ENCODE measurements at places on chromosomes 11 and 22. TPM values are rescaled to one million over a fixed set of nuclear protein-coding genes. Genes with fewer than 3 reads are reported as not detected.

CAPN1 gene
- total RNA-seq = 245 TPM

DNA sequence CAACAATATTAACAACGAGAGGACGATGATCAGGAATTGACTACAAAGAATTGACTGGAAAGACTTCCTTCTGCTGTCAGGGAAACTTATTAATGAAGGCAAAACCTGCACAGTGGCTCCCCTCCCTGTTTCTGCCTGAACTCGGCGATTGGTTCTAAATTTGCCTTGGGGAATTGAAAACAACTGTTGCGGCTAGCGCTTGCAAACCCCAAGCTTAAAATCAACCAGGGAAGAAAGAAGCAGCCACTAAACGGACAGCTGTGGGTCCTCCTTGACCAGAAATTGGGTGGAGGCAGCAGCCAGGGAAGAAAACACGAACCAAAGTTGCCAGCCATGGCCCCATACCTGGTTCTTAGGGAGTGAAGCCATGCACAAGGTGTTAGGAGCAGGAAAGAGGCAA is 383.5 kb upstream of the CADM1 start:
- peaks cover 15% of the 10 kb centered on the region for H3K4me1 ChIP-seq
- H3K27ac ChIP-seq = no peak overlapping the region
- H3K4me3 ChIP-seq = no peak overlapping the region
- no peaks in the 10 kb centered on the region for H3K36me3 ChIP-seq
- peaks cover 28% of the 10 kb centered on the region for H3K27me3 ChIP-seq
- DNase-seq = no peak

MYBPC3 gene
- 0.10 TPM for total RNA-seq

DNA sequence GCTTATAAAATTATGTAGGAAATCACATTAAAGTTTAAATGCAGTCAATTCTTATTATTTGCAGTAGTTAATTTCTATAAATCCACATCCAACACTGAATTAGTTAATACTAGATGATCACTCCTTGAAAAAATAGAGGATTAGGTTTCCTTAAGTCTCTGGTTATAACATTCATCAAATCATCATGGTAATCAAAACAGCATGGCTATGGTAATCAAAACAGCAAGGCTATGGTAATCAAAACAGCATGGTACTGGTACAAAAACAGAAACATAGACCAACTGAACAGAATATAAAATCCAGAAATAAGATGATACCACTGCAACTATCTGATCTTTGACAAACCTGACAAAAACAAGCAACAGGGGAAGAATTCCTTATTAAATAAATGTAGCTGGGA is 814.6 kb upstream of the CCDC179 start:
- H3K4me1 ChIP-seq = peaks cover 14% of the 10 kb centered on the region
- no peak overlapping the region for H3K4me3 ChIP-seq
- no peak for DNase-seq

- H3K27ac ChIP-seq = no peak overlapping the region
- peak overlapping the region; percentile 37 for H3K4me3 ChIP-seq
- no peaks in the 10 kb centered on the region for H3K4me1 ChIP-seq
- H3K27me3 ChIP-seq = peaks cover 14% of the 10 kb centered on the region
- peaks cover 3% of the 10 kb centered on the region for H3K36me3 ChIP-seq
- DNase-seq = peak; percentile 40
These were observed 2.0 kb downstream of the KCNJ11 start for GRCh38 chr11:17386331-17387084.

TMEM45B gene
- 1.5 TPM for total RNA-seq

DNA sequence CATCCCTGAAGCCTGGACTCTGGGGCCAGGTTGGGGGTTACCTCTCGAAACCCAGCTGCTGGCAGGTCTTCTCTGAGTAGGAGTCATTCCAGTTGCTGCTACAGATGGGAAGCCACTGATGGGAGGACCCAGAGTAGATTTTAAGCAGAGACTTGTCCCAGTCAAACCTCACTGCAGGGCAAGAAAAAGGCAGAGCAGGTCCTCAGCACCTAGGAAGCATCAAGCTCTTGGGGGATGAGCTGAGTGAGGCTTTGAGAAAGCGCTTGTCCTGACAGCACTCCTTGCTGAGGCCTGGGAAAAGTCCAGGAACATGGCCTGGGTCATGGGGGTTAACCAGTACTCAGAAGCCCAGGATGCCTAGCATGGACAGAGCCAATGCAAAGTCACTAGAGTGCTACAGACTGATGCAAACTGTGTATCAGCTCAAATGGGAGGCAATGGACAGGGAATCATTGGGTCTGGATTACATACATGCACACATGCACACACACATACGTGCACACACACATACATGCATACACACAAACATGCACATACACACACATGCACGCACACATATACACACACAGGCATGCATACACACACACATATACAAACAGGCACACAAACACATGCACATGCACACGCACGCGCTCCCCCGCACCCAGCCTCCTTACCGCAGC is 15.3 kb downstream of the TMPRSS13 start:
- H3K27me3 ChIP-seq = peaks cover 16% of the 10 kb centered on the region
- no peak for DNase-seq
- H3K4me3 ChIP-seq = no peak overlapping the region

DNA sequence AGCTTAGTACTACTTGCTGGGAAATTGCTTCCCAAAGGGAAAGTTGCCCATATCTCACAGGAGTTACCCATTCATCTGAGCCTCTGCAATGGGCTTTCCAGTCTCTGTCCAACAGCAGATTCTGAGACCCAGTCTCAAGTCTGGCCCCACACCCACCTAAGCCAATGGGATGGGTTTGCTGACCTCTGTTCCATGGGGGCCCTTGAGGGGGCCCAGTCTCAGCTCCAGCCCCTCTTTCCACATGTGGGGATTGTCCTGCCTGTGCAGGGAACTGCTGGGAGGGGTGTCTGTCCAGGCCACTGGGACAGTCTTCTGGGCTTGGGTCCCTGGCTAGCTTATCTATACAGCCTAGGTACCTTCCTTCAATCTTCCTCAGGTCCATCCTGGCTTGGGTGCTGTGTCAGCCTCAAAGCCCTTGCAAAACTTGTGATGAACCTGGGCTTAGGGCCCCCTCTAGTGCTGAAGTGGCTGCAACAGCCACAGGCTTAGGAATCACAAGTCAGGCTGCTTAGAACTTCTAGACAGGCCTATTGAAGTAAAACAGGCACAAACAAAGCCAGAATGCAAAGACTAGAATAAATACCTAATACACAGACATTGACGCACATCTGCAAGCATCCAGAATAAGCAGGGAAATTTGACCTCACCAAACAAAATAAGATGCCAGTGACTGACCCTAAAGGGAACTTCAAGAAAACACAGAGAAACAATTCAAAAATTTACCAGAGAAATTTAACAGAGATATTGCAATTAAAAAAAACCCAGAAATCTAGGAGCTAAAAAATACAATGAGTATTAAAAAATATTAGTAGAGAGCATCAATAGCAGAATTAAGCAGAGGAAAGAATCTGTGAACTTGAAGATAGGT is 11.7 kb upstream of the PATL1 start:
- peaks cover 6% of the 10 kb centered on the region for H3K36me3 ChIP-seq
- H3K27me3 ChIP-seq = no peaks in the 10 kb centered on the region
- peak overlapping the region; percentile 50 for H3K4me3 ChIP-seq
- H3K27ac ChIP-seq = peak overlapping the region; percentile 96
- DNase-seq = peak; percentile 42
- H3K4me1 ChIP-seq = peaks cover 28% of the 10 kb centered on the region

DNA sequence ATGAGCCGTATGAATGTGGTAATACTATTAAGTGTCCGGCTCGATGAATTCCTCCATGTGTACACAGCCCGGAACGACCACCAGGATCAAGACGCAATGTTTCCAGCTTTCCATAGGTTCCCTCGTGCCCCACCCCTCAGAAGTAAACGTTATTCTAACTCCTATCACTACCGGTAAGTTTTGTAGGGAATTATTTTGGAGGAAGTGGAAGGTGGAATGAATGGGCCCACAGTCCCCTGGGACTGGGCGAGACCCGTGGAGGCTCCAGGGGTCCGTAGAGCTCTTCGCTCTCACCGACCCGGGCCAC is 720 bp upstream of the FAR1 start:
- H3K27me3 ChIP-seq = peaks cover 19% of the 10 kb centered on the region
- peak overlapping the region; percentile 84 for H3K4me3 ChIP-seq
- peak overlapping the region; percentile 91 for H3K27ac ChIP-seq
- H3K36me3 ChIP-seq = peaks cover 7% of the 10 kb centered on the region

DNA sequence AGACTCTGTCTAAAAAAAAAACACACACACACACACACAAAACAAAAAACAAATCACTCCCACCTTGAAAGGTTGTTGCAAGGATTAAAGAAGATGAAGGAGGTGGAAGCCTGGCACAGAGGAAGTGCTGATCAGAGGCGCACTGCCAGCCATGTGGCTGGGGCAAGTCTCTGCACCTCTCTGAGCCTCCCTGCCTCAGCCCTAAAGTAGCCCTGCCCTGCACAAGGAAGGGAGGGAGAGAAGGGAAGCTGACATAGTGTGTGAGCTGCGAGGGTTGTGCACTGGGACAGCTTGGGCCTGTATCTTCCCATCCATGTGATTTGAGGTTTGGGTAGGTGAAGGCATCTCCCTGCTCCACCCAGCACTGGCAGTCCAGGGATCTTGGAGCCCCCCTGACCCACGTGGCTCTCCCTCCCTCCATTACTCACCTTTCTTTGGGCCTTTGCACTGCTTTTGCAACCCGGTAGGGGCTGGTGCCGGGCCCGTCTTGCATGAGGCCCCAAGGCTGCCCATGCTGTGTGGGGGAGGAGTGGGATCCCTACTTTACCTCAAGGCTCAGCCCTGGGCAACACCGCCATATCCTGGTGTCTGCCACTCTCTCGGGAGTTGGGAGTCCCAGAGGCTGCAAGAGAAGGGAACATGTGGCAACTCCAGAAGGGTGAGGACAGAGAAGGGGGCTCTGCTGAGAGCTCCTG is 30.5 kb downstream of the IFT27 start:
- no peak overlapping the region for H3K4me3 ChIP-seq
- no peaks in the 10 kb centered on the region for H3K4me1 ChIP-seq

DNA sequence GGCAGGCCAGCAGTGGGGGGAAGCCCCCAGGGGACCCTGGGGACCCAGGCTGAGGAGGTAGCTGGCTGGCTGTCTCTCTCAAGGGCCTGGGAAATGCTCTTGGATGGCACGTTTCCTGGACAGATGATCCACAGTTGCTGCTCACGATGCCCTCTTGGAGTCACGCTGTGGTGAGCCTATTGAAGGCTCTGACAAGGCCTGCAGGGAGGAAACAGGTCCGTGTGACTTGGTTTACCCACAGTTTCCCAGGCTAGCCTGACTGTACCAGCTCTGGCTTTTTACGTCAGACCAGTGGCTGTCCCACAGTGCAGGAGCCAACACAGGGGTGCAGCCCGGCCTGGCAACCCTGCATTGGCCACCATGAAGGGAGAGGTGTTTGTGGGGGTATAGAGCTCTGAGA is 29.2 kb upstream of the PPARA start:
- no peak overlapping the region for H3K27ac ChIP-seq
- no peak for DNase-seq
- no peaks in the 10 kb centered on the region for H3K36me3 ChIP-seq
- no peak overlapping the region for H3K4me3 ChIP-seq

GVQW3 gene
- 16.6 TPM for total RNA-seq

DDI1 gene
- not detected for total RNA-seq

Measured in progenitor cell of endocrine pancreas (in vitro differentiated cells).